ENCODE measurements at places on chromosomes 2 and 18.

- no peaks in the 10 kb centered on the region for H3K4me1 ChIP-seq
- H3K4me3 ChIP-seq, result no peak overlapping the region
- DNase-seq, result no peak
- no peaks in the 10 kb centered on the region for H3K36me3 ChIP-seq
- no peaks in the 10 kb centered on the region for H3K27me3 ChIP-seq
- H3K27ac ChIP-seq, result no peak overlapping the region
These were observed 7.5 kb downstream of the CHRNA1 start for GRCh38 chr2:174756743-174757142.

DNA sequence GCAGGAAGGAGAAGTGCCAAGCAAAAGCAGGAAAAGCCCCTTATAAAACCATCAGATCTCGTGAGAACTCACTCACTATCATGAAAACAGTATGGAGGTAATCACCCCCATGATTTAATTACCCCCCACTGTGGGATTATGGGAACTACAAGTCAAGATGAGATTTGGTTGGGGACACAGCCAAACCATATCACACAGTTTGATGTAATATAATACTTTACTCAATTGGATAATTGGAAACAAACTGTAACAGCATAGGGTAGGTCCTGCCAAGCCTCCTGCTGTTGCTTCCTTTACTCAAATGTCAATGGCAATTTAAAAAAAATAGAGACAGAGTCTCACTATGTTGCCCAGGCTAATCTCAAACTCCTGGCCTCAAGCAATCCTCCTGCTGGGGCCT lies 15.5 kb upstream of the METTL21A start:
- H3K27ac ChIP-seq, result no peak overlapping the region
- no peaks in the 10 kb centered on the region for H3K27me3 ChIP-seq
- no peak for DNase-seq
- H3K36me3 ChIP-seq, result no peaks in the 10 kb centered on the region
- no peaks in the 10 kb centered on the region for H3K4me1 ChIP-seq
- H3K4me3 ChIP-seq, result no peak overlapping the region

GRCh38 chr18:35513181-35513936 lies 15.6 kb upstream of the INO80C start:
- no peak for DNase-seq
- H3K4me3 ChIP-seq, result no peak overlapping the region
- peaks cover 13% of the 10 kb centered on the region for H3K4me1 ChIP-seq
- no peak overlapping the region for H3K27ac ChIP-seq
- no peaks in the 10 kb centered on the region for H3K36me3 ChIP-seq
- H3K27me3 ChIP-seq, result no peaks in the 10 kb centered on the region

DNA sequence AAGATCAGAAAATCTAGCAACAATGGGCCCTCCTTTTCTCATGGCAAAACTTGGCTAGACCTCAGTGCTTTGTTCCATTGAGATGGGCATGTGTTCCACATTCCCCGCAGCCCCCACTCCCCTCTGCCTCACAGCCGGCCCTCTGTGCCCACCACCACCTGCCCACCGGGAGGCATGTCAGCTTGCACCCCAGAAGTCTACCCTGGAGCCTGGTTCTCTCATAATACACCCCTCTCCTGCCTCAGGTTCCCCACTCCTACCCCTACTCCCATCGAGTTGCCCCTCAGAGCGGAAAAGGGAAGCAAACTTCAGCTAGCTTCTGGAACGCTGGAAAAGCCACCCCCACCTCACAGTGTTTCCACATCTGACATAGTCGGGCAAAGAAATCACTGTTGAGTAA lies 219.0 kb downstream of the ANAPC1 start:
- peaks cover 11% of the 10 kb centered on the region for H3K4me1 ChIP-seq
- no peak overlapping the region for H3K4me3 ChIP-seq
- no peaks in the 10 kb centered on the region for H3K27me3 ChIP-seq

DNA sequence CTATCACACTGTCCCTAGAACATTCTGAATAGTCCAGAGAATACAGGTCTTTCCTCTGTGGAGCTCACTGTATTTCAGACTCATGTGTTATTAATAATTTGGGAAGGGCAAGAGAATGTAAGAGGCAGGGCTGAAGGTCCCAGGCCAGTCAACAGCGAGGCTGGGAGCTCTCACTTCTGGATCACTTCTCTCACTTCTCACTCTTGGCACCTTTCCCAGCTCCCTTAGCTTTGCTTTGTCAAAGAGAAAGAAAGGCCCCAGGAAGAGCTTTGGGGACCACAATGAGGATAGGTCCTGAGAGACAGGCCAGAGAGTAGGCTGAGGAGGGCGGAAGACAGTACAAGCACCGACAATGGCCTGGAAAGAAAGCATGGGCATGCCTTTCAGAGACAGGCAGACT lies 11.2 kb downstream of the EFR3B start:
- H3K27ac ChIP-seq, result no peak overlapping the region
- H3K36me3 ChIP-seq, result no peaks in the 10 kb centered on the region

GRCh38 chr2:26269571-26270158 lies 24.9 kb downstream of the HADHB start:
- H3K36me3 ChIP-seq, result no peaks in the 10 kb centered on the region
- no peak for DNase-seq
- H3K27ac ChIP-seq, result no peak overlapping the region
- no peak overlapping the region for H3K4me3 ChIP-seq
- no peaks in the 10 kb centered on the region for H3K27me3 ChIP-seq
- H3K4me1 ChIP-seq, result peaks cover 20% of the 10 kb centered on the region

Measured in vagina (tissue), 2 donors.